ENCODE measurements at places on chromosomes 12 and 14.

DNA sequence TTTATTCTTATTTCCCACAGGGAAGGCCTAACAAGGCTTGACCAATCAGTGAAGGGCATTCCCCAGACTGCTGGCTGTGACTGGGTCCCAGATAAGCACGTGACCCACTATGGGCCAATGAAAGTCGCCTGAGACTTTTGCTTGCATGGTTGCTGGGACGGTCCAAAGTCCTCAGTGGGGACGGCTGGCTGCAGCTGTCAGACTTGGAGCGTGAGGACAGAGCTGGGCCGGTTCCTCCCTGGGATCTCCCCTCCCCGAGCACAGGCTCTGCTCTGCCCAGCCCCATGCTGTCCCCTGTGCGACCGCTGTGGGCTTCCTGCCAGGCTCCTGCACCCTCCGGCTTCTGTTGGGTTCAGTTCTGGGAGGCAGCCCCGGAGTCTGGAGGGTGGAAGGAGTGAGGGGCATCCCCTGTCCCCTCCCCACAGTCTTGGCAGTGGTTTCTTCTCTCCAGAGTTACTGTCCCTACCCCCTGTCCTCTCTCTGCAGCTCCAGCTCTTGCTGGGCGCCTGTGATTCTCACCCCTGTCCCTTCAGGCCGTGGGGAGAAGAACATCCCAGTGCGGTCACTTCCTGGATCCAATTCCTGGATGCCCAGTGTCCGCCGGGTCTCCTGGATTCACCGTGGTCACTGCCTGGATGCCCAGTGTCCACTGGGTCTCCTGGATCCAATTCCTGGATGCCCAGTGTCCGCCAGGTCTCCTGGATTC lies 50.1 kb downstream of the GALNT9 start:
- DNase-seq: no peak

DNA sequence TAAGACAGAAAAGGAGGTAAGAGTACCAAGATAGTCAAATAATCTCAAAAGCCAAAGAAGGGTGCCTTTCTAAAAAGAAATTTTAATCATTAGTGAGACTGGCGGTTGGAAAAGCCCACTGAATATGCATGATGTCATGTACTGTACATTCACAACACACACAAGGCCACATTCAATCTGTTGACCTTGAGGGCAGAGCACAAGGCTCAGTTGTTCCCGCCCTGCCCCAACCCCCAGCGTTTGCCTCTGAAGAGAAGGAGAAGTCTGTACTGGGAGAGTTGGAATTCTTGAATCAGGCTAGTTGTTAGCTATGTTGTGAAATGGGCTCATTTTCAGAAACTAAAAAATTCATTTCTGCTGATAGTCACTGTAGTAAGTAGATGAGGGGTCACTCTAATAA lies 50.2 kb upstream of the NID2 start:
- DNase-seq: no peak

GRCh38 chr12:84974155-84974815 lies 61.7 kb upstream of the SLC6A15 start:
- no peak for DNase-seq

DNA sequence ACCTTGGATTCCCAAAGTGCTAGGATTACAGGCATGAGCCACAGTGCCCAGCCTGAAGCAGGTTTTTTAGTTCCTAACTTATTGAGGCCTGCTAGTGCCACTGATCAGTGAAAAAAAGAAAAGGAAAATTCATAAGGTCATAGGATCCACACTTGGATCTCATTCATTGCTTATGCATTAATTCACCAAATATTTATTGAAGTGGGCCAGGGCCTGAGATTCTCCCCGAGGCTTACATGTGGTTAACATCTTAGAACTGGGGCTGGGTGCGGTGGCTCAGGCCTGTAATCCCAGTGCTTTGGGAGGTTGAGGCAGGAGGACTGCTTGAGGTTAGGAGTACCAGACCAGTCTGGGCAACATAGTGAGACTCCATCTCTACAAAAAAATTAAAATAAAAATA lies 29.5 kb upstream of the MAP1LC3B2 start:
- DNase-seq: no peak

- no peak for DNase-seq
Measured at GRCh38 chr14:37060496-37061260, 111.7 kb downstream of the SLC25A21 start.

DNA sequence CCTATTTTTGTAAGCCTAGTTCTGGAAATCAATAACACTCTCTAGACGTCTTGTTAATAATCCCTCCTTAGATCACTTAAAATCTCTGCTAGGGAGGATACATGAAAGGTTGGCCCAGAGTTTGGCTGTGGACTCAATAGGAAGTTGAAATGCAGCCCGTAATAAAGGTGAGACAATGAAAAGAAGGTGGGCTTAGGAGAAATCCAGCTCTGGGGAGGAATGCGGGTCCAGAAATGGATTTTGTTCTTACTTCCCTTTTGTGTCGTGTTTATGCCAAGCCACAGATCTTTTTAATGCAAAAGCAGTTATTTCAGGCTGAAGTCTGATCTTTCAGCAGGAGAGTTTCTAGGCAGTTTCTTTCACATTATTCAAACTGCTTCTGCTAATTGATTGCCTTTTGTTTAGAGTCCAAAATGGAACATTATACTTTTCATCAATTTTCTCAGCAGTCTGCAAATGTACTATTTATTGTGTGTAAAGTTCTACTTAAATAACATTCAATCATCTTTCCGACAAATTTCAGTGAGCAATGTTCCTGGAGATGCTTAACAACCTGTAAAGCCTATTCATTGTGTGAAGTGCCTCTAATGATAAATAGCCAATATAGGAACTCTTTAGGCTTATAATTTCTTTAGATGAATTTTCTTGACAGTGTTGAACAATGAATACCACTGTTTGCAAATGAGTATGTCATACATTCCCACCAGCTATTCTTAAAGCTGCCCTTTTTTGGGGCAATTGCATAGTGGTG lies 252.9 kb upstream of the KRR1 start:
- no peak for DNase-seq

DNA sequence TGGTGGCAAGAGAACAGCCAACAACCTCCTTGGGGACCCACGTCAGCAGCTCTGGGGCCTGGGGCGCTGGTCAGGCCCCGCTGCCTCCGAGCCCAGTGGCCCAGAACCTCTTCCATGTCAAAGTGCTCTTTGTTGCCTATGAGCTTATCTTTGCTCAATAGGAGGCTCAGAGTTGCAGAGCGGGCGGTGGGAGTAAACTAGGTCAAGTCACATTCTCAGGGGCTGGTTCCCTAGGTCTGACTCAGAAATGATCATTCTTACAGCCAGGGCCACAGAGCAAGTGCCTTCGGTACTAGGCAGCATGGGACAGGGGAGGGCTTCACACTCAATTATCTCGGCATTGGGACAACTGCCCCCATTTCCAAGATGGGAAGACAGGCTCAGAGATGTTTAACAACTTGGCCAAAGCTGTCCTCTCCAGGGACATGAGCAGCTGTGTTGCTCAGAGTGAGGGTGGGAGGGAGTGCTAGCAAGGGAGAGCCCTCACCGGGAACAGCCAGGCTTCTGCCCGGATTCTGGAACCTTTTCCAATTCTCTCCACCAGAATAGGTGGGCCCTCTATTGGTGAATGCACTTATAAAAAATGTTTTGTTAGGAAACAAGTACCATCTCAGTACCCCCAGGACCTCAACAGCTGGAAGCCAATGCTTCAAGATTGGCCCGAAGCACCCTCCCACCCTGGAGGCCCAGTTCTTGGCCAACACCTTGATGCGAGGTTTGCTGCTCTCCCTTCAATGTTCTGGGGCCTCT lies 11.9 kb downstream of the SLC25A29 start:
- no peak for DNase-seq

DNA sequence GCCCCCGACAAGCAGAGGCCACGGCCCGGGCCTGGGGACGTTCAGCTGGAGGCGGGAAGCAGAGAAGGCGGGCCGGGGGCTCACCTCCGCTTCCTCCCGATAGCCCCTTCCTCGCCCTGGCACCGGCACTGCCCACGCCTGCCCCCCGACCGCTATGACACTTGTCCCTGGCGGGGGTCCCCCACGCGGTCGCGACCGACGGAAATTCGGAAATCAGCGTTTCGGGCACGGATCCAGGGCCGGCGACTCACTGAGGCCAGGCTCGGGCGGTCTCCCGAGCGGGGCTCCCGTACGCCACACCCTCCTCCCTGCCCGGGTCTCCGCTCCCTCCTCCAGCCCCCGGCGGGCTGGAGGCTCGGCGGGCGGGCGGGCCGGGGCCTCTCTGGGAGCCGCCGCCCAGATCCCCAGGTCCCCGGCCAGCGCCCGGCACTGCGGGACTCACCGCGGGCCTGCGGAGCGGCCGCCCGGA lies 581 bp downstream of the PITPNM2 start:
- no peak for DNase-seq

DNA sequence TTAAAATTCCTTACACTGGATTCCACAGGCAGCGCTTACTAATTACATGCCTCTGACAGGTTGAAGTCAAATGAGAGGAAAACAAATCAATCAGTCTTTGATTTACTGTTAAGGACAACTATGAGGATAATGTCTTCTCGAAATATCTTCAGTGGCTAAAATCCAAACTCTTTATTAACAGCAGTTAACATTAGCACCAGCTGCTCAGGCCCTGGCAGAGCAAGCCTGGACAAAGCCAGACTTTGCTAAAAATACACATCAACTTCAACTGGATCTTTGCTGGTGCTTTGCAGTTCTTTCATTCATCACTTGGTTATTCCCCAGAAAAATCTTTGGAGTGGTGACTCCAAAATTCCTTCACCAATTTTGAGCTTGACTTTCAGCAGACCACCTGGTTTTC lies 98.7 kb downstream of the HECTD4 start:
- DNase-seq: no peak

GRCh38 chr12:78442454-78442801 lies 422.1 kb upstream of the SYT1 start:
- no peak for DNase-seq

GRCh38 chr12:103431387-103431786 lies 64.4 kb downstream of the C12orf42 start:
- no peak for DNase-seq

DNA sequence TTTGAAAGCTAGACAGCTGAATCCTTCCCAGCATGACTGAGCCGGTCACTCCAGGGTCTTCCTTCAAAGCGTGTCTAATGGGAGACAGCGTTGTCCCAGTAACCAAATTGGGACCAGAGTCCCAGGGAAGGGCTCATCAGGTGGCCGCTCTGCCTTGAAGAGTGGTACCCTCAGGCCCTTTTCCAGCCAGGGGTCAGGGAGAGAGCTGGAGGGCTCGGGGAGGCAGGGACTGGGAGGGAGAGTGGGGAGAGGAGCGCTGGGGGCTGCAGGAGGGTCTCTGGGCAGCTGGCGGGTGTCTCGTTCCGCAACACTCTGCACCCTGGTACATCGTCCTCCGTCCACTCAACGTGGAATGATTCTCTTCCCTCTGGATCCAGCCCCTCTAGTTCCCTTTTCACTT lies 1.6 kb upstream of the RTL1 start:
- no peak for DNase-seq

- no peak for DNase-seq
Measured at GRCh38 chr12:116484807-116485206, 74.4 kb upstream of the MAP1LC3B2 start.

DNA sequence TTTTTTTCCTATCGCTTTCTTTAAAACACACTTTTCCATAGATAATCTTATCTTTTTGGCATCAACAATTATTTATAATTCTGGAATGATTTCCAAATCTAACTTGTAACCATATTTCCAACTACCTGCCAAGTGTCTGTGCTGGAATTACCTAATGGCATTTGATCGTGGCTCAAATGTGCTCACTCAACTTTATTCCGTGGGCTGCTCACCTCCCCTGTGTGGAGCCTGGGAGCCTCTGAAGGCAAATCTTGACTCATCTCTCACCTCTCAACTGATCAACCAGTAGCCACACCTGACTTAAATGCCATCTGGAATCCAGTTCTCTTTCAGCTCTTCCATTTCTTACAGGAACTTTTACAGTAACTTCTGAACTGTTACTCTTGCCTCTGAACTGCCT lies 608.6 kb downstream of the DIO2 start:
- DNase-seq: no peak

DNA sequence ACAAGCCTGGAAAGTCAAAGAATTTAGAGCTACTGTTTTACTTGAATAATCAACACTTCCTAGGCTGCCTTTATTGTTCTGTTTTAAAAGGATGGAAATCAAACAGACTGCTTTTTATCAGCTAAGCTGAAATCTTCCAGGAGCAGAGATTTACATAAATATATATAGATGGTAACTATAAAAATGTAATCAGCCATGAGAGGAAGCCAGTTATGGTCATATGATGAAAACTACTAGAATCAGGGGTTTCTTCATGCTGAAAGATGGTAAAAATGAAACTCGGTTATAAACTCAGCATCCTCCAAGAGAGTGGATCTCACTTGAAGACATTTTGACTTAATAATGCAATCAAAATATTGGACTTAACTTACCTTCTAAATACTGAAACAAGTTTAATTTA lies 413.0 kb downstream of the GXYLT1 start:
- no peak for DNase-seq

GRCh38 chr14:79809849-79810612 lies 401.3 kb downstream of the DIO2 start:
- DNase-seq: no peak

DNA sequence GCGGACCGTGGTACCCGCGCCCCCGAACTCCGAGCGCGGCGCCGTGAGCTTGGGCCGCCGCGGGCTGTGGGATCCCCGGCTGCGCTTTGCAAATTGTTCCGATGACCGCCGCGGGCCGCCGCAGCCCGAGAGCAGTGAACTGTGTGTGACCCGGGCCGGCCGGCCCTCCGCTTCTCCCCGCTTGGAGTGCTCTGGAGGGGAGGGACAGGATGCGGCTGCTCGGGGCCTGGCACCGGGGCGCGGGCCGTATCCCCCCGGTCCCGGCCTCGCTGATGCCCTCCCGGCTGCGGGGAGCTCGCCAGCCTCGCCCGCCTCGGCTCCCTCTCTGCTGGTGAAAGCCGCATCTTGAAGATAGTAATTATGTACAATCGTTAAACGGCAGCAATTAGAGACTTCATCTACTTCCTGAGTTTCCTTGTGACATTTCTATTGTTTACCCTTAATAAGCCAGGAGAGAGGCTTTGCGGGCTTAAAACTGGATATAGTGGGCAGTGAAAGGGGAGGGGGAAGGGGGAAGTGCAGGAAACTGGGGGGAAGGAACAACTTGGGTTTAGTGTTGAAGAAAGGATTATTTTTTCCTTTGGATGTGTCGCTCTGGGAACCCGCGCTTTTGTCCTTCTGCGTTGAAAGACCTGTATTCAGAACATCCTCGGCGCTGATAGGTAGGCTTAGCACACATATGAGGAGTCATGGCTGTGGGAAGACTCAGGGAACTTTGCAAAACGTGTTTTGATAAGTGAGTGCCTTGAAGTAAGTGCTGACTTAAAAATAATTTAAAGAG lies 1.2 kb downstream of the PELI2 start:
- DNase-seq: no peak

DNA sequence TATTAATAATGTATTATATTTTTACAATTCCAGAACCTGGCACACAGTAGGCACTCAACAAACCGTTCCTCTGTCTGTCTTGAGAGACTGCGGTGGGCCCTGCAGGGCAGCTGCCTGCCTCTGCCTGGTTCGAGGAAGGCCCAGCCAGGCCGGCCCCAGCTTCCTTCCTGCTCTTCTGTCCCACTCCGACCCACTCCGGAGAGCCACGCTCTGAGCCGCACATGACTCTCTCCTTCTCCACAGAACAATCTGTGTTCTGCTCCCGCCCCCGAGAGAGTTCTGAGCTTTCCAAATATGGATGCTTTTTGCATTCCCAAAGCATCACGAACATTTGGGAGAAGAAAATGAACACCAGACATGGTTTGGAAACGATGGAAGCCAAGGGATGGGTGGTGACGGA lies 57.3 kb downstream of the TTC7B start:
- no peak for DNase-seq

- no peak for DNase-seq
Measured at GRCh38 chr14:63523735-63524426, 19.3 kb downstream of the PPP2R5E start.
